ENCODE measurements at places on chromosomes 7 and 10.

DNA sequence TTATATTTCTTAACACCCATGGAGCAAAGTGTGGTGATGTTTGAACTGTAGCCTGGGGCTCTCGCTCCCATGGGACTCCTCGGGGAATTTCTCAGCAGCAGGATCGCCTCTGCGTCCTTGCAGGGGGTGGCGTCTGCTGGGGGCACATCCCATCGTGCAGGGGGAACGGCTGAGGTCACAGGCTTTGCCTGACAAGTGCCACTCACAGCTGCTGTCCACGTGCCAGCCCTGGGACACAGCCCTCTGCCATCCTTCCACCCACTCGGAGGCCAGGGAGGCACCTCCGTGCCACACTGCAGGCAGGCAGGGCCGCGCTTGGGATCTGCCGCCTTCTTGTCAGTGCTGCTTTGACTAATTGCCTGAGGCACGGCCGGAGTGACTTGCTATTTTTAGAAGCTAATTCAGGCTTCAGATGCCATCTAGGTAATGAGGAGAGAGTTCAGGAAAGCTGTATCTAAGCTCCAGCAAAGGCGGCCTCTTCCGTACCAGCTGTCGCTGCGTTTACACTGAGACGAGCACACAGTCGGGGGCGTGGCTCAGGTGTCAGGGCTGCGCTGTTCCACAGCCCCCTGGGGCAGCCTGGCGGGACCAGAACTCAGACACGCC is 45.7 kb downstream of the PITRM1 start:
- DNase-seq, result no peak

- no peak for DNase-seq
Observed at GRCh38 chr10:17730667-17731066, 21.3 kb upstream of the TMEM236 start.

DNA sequence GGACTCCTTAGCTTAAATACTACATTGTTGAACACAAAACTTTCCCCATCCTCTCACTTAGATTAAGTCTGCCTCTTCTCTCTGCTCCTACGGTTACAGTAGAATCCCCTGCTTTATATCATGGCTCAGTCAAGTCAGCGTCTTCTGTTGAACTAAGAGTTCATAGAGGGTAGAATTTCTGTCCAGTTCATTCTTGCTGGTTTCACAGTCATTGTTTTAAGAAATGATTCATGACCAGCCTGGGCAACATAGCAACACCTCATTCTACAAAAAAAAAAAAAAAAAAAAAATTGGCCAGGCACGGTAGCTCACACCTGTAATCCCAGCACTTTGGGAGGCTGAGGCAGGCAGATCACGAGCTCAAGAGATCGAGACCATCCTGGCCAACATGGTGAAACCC is 3.7 kb upstream of the ZFYVE27 start:
- DNase-seq, result no peak

GRCh38 chr7:20783700-20784387 is 2.8 kb downstream of the SP8 start:
- no peak for DNase-seq

DNA sequence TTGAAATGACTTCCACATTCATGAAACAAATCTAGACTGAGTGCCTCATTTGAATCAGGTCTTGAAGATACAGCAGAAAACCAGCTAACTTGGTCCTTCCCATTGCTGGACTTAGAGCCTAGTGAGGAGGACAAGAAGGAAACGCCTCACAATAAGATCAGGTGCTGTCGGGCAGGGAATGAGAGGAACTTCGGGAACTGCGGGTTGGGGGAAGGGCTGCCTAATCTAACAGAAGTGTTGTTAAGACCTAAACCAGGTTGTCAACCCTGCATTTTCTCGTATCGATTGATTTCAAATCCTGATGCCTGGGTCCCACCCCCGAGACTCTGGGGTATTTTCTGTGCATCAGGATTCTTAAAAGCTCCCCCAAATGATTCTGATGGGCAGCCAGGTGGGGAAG is 26.3 kb downstream of the MACROH2A2 start:
- DNase-seq, result no peak

DNA sequence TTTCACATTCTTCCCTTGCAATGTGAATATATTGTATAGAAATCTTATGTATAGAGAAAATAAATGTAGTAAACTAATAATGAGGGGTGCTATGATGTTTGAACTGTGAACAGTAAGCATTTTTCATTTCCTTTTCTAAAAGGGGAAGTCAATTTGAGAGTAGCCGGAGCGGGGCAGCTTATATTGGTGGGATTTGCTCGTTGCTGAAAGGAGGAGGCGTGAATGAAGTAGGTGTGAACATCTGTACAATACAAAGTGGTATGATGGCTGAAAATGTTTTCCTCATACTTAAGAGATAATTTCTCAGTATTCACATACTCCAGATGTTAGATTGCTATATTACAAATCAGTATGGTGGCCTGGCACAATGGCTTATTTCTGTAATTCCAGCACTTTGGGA is 87.1 kb downstream of the SRI start:
- DNase-seq, result no peak

DNA sequence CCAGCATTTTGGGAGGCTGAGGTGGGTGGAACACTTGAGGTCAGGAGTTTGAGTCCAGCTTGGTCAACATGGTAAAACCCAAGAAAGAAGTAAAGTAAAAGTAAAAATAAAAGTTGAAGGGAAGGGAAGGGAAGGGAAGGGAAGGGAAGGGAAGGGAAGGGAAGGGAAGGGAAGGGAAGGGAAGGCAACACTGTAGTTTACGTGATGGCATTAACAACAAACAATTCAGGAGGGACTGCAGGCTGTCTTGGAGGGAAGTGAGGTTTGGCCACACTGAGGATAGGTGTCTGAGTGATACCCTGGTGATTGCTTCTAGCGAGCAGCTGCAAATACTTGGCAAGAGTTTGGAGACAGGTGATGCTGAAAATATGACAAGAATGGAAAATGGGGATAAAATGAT is 298.0 kb downstream of the CALN1 start:
- DNase-seq, result no peak

- DNase-seq, result no peak
Observed at GRCh38 chr7:112097524-112097923, 108.7 kb downstream of the DOCK4 start.

DNA sequence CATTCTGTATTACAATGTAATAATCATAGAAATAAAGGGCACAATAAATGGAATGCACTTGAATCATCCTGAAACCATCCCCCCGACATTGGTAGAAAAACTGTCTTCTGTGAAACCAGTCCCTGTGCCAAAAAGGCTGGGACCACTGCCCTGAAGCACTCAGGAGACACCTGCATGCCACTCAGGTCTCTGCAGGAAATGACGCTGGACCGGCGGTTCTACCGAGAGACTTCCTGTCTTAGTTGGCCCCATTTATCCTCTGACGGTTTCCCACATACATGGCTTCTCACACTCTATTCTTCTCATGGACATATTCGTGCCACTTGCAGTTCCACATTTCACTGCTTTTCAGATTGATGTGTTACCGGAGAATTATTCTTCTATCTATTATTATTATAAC is 617.5 kb downstream of the SDK1 start:
- no peak for DNase-seq

Measured in GM12892 (cell line).